ENCODE measurements at places on chromosomes 13 and 19.

- no peak for DNase-seq
These were observed 116.7 kb downstream of the LMO7 start for GRCh38 chr13:75752826-75753225.

DNA sequence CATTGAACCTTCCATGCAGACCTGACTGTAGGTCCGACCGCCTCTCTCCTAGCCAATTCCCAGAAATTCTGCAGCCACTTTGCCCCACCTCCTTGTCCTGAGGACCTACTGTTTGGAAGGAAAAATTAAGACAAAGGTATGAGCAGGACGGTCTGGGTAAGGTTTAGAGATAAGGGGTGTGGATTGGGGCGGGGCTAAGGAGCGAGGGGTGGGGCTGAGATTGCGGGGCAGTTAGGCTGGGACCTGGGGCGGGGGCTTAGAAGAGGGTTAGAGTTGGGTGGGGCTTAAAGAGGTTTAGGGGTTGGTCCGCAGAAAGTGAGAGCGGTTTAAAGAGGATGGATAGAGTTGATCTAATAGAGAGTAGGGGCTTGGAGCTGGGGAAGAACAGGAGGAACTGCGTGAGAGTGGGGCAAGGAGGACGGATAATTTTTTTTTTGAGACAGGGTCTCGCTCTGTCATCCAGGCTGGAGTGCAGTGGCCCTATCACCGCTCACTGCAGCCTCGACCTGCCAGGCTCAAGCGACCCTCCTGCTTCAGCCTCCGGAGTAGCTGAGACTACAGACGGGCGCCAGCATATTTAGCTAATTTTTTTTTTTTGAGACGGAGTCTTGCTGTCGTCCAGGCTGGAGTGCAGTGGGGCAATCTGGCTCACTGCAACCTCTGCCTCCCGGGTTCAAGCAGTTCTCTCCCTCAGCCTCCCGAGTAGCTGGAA is 1.7 kb upstream of the ZNF865 start:
- DNase-seq: no peak

GRCh38 chr19:52689843-52690368 is 44.9 kb downstream of the ZNF611 start:
- no peak for DNase-seq

- no peak for DNase-seq
These were observed 5.8 kb upstream of the ONECUT3 start for GRCh38 chr19:1747285-1748114.

- DNase-seq: no peak
These were observed 55.7 kb upstream of the ABCC4 start for GRCh38 chr13:95356916-95357315.

- no peak for DNase-seq
These were observed 49.9 kb downstream of the EDNRB start for GRCh38 chr13:77868717-77869116.

GRCh38 chr19:29596080-29596727 is 9.9 kb upstream of the POP4 start:
- no peak for DNase-seq

- DNase-seq: no peak
These were observed 68.4 kb downstream of the ZIC5 start for GRCh38 chr13:99903140-99903539.

DNA sequence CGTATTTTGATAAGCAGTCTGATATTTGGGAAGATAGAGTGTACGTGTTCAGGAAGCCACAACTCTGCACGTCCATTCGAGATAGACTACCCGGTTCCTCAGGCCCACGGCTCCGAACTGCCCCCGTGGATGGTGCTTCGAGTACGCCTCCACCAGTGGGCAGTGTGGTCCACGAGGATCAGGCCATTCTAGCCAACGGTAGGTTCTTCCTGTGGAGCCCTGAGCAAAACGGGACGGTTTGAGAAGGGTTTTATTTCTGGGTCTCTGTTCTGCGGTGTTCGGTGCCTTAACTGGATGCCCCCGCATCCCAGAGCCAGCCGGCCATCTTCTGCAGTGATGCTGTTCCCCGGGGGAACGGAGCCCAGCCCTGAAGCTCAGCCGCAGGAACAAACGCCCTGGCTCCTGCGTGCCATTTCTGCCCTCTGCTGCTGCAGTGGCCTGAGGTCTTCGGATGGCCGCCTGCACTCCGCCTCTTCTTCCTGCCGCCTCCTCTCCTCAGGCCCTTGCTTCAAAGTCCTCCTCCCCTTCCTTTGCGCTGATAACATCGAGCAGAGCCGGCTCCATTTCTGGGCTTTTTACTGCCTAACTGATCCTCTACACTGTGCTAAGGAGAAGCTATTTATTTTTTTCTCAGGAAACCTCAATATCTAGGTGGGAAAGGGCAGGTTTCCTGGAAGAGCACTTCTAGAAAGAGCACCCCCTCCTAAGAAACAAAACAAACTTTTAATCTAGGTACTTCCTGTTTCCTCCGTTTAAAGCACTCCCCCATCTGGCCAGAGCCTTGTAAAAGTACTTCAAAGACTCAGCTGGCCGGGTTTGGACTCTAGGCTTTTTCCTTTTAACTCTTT is 36.2 kb upstream of the SLC46A3 start:
- no peak for DNase-seq

DNA sequence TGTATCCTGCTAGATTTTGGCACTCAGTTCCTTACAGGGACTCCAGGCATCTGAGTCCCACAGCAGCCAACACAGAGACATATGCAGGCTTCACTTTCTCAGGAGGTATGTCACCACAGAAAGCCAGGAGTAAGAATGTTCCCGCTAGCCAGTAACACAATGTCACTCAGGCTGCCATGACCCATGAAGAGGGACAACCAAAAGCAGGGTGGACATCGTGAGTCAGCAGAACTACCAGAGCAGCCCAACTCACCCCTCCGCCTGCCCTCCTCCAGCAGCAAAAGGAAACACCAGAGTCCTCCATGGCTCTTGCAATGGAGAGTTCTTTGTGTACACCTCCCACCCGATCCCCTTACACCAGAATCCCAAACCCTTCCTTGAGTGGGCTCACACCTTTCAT is 95.4 kb downstream of the CRYL1 start:
- DNase-seq: no peak

DNA sequence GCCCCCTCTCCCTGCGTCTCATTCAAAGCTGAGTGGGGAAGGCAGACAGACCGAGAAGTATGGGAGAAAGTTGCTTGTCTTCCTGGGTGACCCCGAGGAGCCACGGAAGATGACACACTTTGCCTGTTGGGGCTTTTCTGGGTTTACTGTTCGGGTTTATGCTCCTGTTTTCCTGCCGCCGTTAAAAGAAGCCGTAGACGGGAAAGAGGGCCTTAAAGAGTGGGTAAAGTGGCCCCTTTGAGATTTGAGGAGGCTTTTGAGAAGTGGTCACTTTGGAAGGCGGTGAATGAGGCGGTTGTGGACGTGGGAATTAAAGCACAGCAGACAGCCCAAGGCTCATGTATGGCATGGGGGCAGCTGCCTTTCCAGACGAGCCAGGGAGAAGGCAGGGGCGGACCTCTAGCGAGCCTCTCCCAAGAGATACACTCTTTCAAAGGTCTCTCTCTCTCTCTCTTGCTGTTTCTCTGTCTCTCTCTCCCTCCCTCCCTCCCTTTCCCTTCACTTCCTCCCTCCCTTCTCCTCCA is 493 bp upstream of the LHFPL6 start:
- DNase-seq: no peak
